ENCODE measurements at places on chromosomes 7 and 10.

DNA sequence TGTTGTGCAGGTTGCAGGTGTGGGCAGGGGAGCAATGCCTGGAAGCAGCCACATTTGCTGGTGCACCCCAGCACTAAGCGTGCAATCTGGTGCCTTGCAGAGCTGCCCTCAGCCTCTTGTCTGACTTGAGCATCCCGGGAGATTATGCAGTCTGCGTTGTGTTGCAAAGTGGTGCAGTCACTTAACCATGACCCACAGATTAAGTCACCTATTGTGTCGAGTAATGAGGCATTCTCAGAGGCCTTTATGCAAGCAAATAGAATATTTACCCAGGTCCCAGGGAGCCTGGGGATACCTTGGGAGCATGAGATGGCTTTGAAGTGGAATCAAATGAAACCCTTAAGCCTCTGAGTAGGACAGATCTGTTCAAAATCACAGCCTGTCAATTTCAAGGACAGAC is 529.0 kb downstream of the TYW1 start:
- no peak for DNase-seq

DNA sequence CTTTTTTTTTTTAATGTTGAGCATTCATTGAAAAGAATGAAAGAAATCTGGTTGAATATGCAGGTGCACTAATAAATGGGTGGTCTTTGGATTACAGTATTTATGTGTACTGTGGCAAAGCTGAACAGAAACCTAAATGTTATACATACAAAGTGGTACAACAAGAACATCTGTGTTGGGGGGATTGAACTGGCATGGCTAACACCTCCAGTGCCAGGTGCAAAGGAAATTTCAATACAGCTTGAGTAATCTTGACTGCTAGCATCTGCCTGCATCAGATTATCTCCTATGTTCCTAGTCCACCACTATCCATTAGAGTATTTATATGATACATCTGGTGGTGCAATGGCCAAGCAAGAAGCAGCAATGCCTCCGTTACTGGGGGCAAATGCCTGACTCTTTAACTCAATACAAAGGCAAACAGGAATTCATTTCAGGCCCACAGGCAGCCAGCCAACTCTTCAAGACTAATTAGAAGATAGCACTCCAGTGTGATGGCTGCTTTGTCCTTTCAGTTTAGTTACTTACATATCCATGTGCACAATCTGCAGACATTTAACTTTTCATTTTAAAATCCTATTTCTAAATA is 220.5 kb upstream of the ETV1 start:
- no peak for DNase-seq

GRCh38 chr10:58784361-58784760 is 271.7 kb downstream of the BICC1 start:
- no peak for DNase-seq

- no peak for DNase-seq
Observed at GRCh38 chr10:95756041-95756761, at the start of gene ENTPD1. Gene ENTPD1, plus strand, starts transcription at chr10:95756163. Its CDS starts 77 bp downstream, at chr10:95756240.

- DNase-seq: no peak
Observed at GRCh38 chr10:29266641-29267040, 22.2 kb upstream of the LYZL1 start.

DNA sequence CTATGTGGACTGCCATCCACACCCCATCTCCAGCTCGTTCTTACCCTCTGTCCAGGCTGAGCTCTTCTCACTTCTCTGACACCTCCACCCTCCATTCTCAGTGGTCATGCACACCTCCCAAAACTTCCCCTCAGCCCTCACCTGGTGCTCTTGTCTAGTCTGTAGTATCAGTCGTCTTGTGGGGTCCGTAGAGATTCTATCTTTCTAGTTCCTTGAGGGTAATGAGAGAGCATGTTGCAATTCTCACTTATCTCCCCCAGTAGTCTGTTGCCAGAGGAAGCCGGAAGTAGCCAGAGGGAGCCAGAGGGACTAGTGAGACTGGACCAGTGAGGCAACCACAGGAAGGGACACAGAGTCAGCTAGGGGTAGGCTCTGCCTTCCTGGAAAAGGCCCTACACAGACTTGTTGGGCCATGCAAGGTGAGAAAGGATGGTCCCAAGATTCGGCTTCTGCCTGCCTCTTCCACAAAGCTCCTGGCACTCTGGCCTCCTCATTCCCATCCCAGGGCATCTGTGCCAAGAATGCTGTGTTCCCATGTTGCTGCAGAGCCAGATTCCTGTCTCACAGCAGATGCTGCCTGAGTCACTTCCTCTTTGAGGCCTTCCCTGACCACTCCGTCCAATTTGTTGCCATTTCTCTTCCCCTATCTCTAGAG is 50.6 kb upstream of the DUSP5 start:
- DNase-seq: no peak
